ENCODE measurements at places on chromosomes 1 and 21. TPM values are rescaled to one million over a fixed set of nuclear protein-coding genes. Genes with fewer than 3 reads are reported as not detected.

GRCh38 chr1:8578936-8579335 lies 238.5 kb downstream of the RERE start:
- no peak for DNase-seq

- DNase-seq = no peak
Measured at GRCh38 chr1:77430966-77431690, 149.3 kb downstream of the AK5 start.

DNA sequence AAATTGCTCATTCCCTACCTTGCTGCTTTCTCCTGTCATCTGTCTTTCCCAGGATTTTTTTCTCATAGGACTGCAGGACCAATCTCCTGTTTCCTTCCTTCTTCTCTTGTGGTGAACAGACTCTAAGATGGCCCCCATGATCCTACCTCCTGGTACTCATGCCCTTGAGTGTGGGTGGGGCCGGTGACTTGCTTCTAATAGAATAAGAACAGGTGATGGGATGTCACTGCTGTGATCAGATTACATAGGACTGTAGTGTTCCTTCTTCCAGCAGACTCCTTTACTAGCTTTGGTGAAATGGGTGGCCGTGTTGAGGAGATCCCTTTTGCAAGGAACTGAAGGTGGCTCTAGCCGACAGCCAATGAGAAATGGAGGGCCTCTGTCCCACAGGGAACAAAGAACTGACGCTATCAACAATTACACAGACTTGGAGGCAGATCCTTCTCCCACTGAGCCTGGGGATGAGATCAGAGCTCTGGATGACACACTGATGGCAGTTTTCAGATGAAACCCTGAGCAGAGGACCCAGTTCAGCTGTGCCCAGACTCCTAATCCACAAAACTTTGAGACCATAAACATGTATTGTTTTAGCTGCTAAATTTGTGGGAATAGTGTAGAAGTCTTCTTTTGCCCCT lies 7.5 kb downstream of the GSTM3 start:
- no peak for DNase-seq

GRCh38 chr1:158999316-159000069 lies 10.2 kb upstream of the IFI16 start:
- no peak for DNase-seq

DNA sequence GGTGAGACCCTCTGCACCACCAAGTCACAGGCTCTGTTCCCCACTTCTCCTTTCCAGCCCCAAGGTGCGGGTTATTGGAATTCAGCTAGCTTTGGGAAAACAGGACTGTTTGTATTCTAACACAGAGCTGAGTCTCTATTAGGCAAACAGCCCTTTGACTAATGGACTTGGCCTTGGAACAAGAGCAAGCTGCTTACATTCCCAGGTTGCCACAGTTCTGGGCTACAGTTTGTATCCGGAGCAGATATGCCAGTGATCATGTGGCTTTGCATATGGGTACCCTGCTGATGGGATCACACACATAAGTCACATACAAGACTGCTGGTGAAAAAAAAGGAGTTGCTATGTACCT lies 110.5 kb upstream of the COA6 start:
- no peak for DNase-seq

Gene MFSD2A
- 6.9 TPM for total RNA-seq

Gene LIN28A
- 0.05 TPM for total RNA-seq

Gene CKS1B
- total RNA-seq = 57.8 TPM

- DNase-seq = no peak
Measured at GRCh38 chr21:30206551-30207251, 9.2 kb downstream of the CLDN8 start.

Gene PLA2G2A
- not detected for total RNA-seq

Gene KCNJ15
- total RNA-seq = 3.0 TPM

Gene GPBP1L1
- 83.0 TPM for total RNA-seq

GRCh38 chr21:25687787-25688186 lies 46.9 kb downstream of the ATP5PF start:
- no peak for DNase-seq

Gene PGBD5
- 0.12 TPM for total RNA-seq

DNA sequence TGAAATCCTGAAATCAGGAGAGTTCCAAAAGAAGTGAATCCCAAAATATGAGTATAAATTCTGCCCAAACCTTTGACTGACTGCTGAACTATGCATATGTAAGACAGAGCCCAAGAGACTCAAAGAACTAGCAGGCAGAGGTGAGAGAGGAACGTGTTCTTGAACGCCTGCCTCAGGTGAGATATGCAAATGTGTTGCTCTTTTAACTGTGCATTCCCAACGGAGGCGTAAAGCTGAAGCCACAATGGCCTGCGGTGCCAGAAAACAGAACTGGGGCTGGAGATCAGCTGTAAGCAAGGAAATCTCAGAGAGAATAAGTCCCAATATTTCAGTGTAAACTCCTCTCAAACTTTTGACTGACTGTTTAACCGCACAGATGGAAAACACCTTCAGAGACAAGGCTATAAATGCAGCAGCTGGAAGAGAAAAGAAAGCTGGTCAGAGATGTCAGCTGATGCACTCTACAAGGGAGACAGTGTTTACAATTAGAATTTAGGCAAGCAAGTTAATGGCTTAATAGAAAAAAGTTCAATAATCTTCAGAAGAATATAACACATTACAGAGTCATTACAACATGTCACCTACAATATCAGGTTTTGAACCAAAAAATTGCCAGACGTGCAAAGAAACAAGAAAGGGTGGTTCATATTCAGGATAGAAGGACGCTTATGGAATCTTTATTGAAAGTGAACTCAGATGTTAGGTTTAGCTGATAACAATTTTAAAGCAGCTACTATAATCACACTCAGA lies 43.0 kb upstream of the TRIM67 start:
- no peak for DNase-seq

DNA sequence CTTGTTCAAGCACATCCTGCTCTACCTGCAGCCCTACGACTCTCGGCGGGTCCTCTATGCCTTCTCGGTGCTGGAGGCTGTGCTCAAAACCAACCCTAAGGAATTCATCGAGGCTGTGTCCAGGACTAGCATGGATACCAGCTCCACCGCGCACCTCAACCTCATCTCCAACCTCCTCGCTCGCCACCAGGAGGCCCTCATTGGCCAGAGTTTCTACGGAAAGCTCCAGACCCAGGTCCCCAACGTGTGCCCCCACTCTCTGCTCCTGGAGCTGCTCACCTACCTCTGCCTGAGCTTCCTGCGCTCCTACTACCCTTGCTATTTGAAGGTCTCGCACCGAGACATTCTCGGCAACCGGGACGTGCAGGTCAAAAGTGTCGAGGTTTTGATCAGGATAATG lies 74.3 kb upstream of the MORC3 start:
- DNase-seq = no peak

GRCh38 chr1:221405146-221405545 lies 336.7 kb downstream of the DUSP10 start:
- no peak for DNase-seq

GRCh38 chr1:69421286-69421685 lies 146.4 kb upstream of the LRRC7 start:
- no peak for DNase-seq

GRCh38 chr1:231037585-231038517 lies 2.2 kb downstream of the FAM89A start:
- DNase-seq = no peak

DNA sequence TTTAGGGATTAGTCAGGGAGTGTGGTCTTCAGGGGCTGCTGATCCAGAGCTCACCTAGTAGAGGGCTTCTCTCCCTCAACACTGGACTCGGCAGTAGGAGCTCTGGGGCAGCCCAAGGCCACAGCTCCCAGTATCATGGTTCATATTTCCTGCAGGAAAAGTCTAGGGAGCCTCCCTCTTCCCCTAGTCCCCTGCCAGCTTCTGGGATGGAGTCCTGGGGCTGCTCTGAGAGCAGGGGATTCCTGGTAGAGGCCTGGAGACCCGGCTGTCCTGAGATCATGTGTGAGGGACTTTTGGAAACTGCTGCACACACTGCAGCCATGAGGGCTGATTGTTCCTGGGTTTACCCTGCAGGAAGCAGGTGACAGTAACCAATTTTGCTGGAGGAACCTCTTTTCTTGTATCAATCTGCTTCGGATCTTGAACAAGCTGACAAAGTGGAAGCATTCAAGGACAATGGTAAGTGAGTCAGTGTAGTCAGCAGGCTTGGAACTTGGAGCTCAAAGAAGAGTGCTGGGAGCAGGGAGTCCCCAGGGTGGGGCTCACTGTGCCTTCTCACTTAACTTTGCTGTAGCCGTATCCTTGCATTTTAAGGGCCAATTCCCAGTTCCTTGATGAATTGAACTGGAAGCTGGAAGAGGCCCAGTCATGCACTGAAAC lies 16.3 kb downstream of the STRIP1 start:
- no peak for DNase-seq

GRCh38 chr1:115606305-115606704 lies 35.5 kb upstream of the VANGL1 start:
- DNase-seq = no peak

DNA sequence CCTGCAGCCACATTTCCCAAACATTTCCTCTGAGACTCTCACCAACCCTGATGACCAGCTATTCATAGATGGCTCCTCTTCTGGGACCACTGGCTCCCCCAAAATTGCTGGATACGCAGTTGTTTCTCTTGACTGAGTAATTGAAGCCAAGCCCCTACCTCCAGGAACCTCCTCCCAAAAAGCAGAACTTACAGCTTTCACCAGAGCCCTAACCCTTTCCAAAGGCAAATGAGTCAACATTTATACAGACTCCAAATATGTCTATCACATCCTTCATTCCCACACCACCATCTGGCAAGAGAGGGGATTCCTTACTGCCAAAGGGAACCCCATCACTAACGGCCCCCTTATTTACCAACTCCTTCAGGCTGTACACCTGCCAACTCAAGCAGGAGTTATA lies 20.3 kb upstream of the CA6 start:
- DNase-seq = no peak

DNA sequence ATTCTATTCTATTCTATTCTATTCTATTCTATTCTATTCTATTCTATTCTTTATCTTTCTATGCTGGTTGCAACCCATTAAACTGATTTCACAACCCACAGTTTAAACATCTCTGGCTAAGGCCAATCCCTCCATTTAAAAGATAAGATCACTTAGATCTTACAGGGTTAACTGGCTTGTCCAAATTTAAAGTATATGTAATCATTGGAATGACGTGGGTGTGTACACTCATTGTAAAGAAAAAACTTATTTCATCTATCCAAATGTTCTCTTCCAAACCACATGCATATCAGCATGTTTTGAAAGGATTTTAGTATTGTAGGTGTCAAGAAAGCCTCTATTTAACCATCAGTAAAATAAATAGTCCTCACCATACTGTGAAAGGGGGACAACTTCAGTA lies 299.6 kb upstream of the RUNX1 start:
- DNase-seq = no peak

Gene FCAMR
- total RNA-seq = not detected

DNA sequence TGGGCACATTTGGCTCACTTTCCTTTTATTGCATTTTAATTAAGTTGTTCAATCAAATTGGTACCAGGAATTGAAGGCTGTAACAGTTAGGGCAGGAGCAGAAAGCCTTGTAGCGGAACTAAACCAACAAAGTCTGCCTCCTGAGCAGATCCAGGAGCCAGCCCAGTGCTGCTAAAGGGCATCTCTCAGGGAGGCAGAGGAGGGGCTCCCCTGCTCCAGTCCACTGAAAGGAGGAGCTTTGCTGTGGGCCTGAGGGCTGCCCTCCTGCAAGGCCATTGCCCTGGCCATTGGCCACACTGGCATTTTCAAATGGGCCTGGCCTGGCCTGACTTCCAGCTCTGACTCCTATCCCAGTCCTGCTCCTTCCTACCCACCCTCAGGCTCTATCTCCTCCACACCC lies 3.7 kb upstream of the TRABD2B start:
- DNase-seq = no peak

DNA sequence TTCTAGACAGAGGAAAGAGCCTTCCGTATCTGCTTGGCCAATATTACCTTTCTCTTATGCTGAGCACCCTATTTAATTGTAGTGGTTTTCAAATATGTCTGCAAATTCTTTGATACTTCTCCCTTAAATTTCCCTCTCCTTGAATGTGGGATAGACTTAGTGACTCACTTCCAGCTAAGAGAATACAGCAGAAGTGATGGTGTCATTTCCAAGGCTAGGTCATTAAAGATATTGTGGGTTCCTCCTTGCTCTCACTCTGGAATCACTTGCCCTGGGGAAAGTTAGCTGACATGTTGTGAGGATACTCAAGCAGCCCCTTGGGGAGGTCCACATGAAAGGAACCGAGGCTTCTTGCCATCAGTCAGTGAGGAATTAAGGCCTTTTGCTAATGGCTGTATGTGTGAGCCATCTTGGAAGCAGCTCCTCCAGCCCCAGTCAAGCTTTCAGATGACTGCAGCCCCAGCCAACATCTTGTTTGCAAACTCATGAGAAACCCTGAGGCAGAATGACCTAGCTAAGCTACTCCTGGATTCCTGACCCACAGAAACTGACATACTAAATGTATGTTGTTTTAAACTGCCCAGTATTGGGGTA lies 8.1 kb upstream of the CITED4 start:
- DNase-seq = no peak
